Stimulated activated CD8-positive, alpha-beta memory T cell treated with anti-CD3 and anti-CD28 coated beads, Interleukin-4, amount 100 ng/mL, for 1 hour (primary cell): ENCODE measurements at places on chromosomes 2 and 18.

- DNase-seq, result no peak
Observed at GRCh38 chr18:49970319-49970718, 157.0 kb upstream of the ACAA2 start.

DNA sequence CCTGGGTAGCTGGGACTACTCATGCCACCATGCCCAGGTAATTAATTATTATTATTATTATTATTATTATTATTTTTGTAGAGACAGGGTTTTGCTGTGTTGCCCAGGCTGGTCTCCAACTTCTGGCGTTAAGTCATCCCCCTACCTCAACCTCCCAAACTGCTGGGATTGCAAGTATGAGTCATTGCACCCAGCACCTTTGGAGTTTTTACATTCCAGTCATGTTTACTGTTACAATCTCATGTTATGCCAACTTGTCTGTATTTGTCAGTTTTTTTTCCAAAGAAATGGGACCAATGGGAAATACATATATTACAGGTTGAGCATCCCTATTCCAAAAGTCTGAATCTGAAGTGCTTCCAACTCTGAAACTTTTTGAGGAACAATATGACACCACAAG, 903.8 kb downstream of the SLC4A3 start:
- DNase-seq, result no peak

DNA sequence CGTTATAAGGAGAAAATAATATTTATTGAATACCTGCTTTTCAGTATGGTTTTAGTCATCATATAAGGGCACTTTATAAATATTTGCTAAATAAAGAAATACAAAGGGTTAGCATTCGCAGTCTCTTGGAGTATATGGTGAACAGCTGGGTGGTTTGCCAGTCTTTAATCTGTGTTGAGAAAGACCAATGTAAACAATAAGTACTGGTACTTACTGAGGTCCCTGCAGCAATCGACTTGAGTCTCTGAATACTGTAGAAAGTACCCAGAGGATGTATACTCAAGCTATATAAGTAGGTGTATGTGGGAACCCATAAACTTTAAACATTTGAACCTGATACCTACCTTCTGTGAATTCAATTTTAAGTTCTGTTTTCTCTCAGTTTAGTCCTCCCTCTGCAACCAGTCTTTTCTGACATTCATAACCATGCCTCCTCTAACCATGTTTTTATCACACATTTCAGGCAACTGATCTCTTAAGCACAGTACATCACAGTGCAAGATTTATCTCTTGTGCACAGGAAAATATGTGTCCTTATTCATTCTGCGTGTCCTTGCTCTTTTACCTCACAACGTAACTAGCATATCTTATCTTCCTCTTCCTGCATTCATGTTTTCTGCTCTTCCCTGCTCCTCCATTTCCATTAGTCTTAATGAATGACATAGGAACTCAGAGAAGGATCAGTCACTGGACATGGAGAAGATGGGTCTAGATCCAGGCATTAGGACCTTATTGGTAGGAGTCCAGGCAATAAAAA, 21.7 kb downstream of the C18orf63 start:
- no peak for DNase-seq

DNA sequence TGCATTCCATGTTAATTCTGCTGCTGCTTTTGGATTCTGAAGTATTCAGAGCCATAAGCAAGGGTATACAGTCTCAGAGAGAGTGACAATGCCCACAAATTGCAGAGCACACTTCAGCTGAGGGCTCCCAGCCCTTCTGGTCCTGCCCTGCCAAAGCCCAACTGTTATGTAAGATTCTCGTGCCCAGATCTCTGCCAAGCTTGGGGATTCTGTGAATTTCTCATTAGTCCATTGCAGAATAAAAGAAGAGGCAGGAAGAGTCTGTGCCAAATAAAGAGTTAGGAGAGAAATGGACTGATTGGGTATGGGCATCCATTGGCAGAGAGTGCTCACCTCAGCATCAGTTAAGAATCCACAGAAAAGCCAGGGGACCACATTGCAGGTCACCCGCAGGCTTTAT, 112.0 kb upstream of the PNPT1 start:
- no peak for DNase-seq

GRCh38 chr2:200863782-200864175, 679 bp downstream of the CLK1 start:
- DNase-seq, result no peak
